Myocyte (in vitro differentiated cells): ENCODE measurements at places on chromosomes 13 and 19. TPM values are rescaled to one million over a fixed set of nuclear protein-coding genes. Genes with fewer than 3 reads are reported as not detected.

- DNase-seq, result no peak
Observed at GRCh38 chr19:10971107-10971726, 10.4 kb downstream of the SMARCA4 start.

- no peak for DNase-seq
Observed at GRCh38 chr19:3643674-3644313, 17.2 kb upstream of the CACTIN start.

DNA sequence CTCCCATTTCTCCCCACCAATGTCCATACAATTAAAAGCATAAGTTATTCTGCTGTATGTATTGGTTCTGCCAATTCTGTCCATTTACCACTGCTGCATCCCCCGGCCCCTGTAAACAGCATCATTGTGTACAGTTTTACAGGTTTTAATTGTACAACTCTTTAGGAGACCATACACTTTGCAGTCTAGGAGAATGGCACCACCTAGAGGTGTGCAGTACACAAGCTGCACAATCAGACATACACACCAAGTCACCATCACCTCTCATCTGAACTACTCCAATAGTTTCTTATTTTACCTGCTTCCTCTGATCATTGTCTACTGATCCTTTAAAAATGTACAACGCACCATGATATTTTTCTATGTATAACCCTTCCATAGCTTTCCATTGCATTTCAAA lies 855.9 kb upstream of the KLHL1 start:
- no peak for DNase-seq

GRCh38 chr13:96130818-96131340 lies 41.0 kb downstream of the HS6ST3 start:
- no peak for DNase-seq

Gene FCAR
- not detected in 2 replicates for total RNA-seq

- peak; percentile 30 for DNase-seq
Observed at GRCh38 chr19:10927730-10928562, 493 bp downstream of the YIPF2 start.

- DNase-seq, result no peak
Observed at GRCh38 chr19:35871611-35872010, 3.2 kb downstream of the APLP1 start.

DNA sequence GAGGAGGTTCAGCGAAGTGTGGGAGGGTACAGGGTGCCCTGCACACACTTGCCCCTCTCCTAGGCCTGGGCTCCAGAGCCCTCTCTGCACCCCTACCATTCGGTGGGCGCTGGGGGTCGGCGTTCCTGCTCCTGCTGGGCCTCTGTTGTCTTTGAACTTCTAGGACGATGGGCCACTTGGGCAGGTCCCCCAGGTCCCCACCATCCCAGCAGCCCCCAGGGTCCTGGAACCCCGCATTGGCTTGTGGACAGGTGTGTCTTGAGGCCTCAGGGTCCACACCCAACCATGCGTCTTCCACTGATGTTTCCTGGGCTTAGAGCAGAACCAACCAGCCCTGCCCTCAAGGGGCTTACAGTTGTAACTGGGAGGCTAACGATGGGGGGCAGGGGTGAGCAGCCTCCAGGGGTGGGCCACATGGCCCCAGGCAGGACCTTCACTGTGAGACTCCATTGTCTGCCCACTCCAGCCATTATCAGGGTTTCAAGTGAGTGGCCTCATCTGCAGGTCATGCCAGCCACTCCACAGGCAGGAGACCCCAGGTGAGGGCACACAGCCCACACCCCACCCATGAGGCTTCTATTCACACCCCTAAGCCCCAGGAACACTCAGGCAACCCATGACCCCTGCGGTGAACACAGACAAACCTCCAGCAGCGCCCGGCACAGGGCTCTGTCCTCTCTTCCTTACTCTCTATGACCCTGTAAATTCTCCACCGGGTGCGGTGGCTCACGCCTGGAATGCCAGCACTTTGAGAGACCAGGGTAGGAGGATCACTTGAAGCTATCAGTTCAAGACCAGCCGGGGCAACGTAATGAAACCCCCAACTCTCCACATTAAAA lies 2.0 kb upstream of the KLF16 start:
- DNase-seq, result no peak

- no peak for DNase-seq
Observed at GRCh38 chr13:106660746-106661625, 93.0 kb upstream of the ARGLU1 start.
